ENCODE measurements at places on chromosomes 13 and 19.

- no peak for DNase-seq
Observed at GRCh38 chr13:50291611-50292010, 276.4 kb downstream of the KCNRG start.

DNA sequence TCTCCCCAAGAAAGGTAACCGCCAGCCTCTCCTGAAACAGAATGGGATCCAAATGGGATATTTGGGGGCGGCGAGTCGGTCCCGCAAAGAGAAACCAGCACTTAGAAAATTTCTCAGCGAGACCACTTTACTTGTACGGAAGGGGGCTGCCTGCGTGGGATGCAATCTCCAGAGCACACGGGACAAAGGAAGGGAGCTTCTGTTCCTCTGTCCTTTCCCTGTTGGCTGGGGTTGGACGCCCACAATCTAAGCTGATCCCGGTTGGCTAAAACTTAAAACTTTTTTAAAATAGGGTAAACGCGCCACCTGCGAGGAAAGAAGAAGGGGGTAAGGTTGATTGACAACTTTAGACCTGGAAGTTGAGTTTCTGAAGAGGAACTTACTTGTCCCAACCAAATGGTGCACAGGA is 826 bp upstream of the BSG start:
- DNase-seq = no peak

- DNase-seq = peak; percentile 1
Observed at GRCh38 chr13:80814541-80814940, 473.6 kb upstream of the SPRY2 start.

GRCh38 chr13:18212873-18213272 is 968.8 kb downstream of the TUBA3C start:
- DNase-seq = no peak

- DNase-seq = no peak
Observed at GRCh38 chr13:31124204-31124603, 37.5 kb downstream of the HSPH1 start.

DNA sequence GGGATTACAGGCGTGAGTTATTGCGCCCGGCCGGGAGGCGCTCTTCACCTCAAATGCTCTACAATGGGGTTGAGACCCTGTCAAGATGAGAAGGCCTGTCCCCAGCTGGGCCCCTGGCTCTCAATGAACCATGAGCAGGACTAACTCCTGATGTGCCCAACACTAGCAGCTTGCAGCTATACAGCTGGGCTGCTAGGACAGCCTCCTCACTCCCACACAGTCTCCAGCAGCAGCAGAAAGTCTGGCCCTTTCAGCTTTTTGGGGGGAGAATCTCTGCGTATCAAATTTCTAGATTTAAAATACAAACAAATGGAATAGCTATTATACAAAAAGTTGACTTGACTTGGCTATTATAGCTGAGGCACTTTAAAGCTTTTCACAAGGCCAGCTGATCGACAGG is 30.2 kb downstream of the TMTC4 start:
- DNase-seq = no peak

DNA sequence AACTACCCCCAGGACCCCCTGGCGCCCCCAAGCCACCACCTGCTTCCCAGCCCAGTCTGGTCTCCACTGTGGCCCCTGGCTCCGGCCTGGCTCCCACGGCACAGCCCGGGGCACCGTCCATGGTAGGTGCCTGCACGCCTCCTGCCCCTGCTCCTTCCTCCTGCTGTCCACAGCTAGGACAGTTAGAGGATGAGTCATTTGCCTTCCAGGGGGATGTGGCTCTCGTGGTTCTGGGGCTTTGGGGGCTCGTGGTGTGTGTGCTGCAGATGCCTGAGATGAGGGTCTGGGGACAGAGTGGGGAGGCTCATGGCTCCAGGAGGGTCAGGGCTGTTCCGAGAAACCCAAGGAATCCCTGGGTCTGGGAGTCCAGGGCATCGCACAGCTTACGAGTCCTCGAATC is 12.7 kb downstream of the MED25 start:
- no peak for DNase-seq

GRCh38 chr13:113819731-113820715 is 43.9 kb downstream of the GAS6 start:
- no peak for DNase-seq

GRCh38 chr19:41098762-41099161 is 10.5 kb downstream of the CYP2A13 start:
- DNase-seq = no peak

DNA sequence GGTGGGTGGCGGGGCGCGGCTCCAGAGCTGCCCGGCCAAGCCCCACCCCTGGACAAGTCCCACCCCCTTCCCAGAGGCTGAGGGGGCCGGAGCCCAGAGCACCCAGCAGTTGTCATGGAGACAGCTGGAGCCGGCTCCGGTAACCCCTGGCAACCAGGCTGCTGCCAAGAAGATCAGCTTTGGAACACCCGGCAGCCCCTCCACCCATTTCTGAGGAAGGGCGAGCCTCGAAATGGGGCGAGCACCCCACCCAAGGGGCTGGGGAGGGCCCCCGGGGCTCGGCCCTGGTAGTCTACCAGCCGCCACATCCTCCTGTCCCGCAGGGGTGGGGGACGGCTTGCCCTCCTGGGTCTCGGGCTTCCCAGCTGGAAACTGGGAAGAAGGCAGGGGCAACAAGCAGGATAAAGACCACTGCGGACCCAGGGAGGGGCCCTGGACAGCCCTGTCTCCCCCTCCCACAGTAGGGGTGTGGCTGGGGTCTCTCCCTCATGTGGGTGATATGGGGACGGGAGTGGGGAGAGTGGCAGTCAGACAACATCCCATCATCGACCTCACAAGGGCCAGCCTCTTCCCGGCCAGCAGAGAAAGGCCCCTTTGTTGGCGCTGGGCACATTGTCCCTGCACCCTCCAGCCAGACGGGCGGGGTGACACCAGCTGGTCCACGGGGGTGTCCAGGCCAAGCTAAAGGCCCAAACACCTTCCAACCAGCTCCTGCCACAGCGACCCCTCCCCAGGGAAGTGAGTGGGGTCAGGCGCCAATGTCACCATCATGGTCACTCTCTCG is 1.5 kb downstream of the CERS1 start:
- DNase-seq = peak; percentile 98

DNA sequence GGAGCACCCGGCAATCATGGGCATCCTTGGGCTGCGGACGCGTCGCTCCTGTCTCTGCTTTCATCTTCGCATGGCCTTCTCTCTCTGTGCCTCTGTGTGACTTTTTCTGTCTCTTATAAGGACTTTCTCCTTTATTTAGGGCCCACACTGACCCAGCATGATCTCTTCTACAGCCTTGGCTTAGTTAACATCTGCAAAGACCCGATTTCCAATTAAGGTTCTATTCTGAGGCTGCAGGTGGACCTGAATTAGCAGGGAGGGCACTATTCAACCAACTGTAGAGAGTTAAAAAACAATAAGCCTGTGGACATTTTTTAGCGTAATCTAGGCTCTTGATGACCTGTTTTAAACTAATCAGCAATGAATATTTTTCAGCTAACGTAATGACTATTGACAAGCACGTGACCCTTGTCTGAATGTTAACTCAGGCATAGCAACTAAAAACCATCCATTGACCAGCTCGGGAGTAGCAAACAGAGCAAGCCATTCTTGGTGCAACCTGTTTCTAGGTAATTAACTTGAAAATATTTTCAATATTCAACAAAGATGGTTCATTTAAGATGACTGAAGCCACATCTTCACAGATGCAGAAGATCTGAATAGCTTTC is 15.2 kb downstream of the F10 start:
- DNase-seq = no peak

GRCh38 chr13:99275093-99275469 is 16.9 kb upstream of the GPR18 start:
- no peak for DNase-seq

GRCh38 chr13:36736119-36736726 is 62.4 kb downstream of the SERTM1 start:
- DNase-seq = peak; percentile 2

DNA sequence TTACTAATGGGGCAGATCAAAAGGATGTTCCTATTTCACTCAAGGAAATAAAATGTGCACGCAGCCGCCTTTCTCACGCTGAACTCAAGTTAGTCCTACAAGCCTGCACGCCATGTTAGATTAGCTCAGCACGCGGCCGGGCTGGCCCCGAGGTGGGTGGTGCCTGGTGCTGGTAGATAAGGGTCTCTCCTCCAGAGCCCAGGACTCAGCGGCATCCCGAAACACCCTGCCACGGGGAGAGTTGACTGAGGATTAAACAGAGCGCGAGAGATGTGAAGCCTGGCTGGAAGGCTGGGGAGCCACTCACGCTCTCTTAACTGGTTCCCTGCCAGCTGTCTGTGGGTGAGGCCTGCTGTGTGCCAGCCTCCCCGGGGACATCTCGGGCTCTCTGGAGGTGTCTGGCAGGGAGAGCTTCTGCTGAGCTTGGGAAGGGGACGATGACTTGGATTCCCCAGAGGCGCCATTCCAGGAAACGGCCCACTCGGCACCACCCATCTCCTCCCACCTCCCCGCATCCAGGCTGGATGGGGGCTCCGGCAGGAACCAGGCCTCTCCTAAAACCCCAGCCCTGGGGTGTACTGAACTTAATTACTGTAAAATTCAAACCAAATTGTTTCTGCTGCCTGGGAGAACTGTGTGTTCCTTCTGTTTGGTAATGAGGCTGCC is 122.2 kb downstream of the KDM4B start:
- DNase-seq = no peak

GRCh38 chr13:97108530-97108900 is 113.6 kb upstream of the MBNL2 start:
- no peak for DNase-seq

- DNase-seq = no peak
Observed at GRCh38 chr13:59659981-59660380, 503.7 kb downstream of the DIAPH3 start.

DNA sequence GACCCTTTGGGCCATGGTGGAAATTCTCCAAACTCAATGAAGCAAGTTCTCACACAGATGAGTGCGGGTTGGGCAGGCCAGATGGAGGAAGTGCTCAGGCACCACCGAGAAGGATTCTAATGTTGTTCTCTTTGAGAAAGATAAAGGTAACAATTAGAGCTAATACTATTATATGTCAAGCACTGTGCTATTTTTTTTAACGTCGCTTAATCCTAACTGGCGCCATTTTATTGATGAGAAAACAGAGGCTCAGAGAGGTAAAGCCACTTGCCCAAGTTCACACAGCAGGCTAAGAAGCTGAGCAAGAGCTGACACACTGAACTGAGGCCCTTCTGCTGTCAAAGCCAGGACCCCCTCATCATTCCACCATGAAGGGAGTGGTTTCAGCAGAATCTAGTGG is 1.0 kb downstream of the FBL start:
- no peak for DNase-seq

- no peak for DNase-seq
Observed at GRCh38 chr13:20049558-20050473, 91.3 kb downstream of the ZMYM2 start.

DNA sequence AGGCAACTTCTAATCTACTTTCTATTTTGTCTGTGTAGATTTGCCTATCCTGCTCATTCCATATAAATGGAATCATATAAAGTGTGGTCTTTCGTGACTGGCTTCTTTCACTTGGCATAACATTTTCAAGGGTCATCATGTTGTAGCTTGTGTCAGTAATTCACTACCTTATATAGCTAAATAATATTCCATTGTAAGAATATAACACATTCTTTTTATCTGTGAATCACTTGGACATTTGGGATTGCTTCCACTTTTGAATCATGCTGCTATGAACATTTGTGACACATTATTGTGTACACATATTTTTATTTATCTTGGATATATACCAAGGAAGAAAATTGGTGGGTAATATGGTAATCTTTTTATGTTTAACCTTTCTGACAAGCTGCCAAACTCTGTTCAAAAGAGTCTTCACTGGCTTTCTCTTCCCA is 89.0 kb upstream of the CSNK1A1L start:
- DNase-seq = no peak

GRCh38 chr13:45256254-45256653 is 55.4 kb upstream of the KCTD4 start:
- DNase-seq = no peak

- DNase-seq = no peak
Observed at GRCh38 chr13:60427285-60427684, 30.3 kb downstream of the TDRD3 start.

GRCh38 chr13:111022886-111023285 is 92.2 kb upstream of the ARHGEF7 start:
- no peak for DNase-seq

DNA sequence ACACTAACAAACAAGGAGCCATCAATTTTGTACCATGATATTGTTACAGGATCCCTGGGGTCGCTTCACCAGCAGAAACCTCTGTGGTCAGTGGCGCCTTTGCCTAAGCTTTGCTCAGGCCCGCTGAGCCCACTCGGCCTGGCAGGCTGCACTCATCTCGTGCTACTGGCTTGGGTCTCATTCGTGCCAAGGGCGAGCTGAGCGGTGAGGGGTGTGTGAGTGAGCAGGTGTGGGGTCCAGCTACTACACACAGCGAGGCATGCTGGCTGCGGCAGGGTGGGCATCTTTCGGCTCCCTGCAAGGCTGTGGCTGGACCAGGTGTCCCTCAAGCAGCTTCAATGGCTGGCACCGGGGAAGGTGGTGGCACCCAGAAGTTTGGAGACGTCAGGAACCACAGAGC is 19.1 kb downstream of the CPB2 start:
- DNase-seq = no peak

GRCh38 chr19:49677901-49678674 is 1.0 kb downstream of the PRMT1 start:
- no peak for DNase-seq

DNA sequence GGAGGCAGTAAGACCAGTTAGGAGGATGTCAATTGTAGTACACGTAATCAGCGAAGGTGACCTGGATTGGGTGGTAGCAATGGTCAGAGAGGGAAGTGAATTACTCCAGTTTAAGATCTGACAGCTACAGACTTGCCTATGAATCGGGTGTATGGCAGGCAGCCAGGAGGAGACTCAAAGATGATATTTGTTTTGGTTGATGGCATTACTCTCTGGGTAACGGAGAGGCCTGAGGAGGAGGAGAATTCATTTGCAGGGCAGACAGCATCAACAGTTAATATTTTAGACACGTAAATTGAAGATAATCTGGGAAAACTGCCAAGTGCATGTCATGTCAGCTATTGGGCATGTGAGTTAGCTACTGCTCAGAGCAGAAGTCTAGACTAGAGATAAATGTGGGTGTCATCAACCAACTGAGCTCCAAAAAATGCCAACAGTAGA is 109.2 kb downstream of the SGCG start:
- DNase-seq = no peak

- DNase-seq = peak; percentile 19
Observed at GRCh38 chr13:50080911-50081678, 65.9 kb downstream of the KCNRG start.

DNA sequence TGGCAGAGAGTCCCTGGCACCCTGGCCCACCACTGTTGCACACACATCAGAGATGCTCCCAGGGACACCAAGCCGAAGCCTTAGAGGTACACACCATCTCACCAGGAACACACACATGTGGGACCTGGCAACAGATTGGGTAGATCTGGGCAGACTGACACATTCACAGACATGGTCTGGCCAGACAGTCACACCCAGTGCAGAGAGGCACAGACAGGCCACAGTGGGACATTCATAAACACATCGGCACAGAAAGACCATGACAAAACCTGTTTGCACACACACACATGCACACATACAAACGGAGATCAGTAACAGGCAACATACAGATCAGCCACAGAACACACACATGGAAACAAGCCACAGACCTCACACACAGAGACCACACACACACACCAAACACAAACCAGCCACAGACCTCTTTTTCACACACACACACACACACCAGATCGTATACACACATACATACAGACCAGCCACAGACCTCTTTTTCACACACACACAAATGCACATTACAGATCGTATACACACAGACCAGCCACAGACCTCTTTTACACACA is 6.3 kb upstream of the JUNB start:
- no peak for DNase-seq
